ENCODE measurements at places on chromosomes 13 and 19.
A peak's percentile ranks its signal among the peaks of the same experiment; 100 is the strongest.

DNA sequence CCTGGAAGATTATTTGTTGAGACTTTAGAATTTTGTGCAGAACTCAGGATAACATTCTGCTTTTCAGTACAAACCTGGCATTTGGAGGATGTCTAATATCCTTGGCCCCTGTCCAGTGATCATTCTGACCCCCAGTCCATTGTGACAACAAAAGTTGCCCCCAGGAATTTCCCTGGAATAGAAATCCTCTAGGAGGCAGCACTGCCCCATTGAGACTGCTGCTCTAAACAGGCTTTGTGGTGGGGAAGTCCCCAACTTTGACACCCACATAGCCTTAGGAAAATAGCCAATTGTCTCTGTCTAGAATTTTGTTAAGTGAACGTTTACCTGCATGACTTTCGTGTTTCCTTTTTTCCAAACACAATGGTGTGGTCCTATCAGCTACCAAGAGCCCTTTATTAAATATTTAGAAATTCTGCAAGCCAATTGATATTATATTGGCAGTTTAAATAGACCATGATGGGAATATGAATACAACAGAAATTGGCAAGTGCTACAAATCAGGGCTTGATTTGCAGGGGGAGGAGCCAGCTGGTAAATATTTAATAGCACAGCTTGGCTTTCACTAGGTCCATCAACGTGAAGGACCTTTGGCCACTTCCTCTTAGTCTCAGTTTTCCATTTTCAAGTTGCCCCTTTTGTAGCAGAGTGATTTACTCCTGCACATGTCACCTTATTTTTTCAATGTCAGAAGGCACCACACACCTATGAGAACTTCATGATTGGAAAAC is 451.7 kb downstream of the EFNB2 start:
- peak; percentile 74 for DNase-seq

DNA sequence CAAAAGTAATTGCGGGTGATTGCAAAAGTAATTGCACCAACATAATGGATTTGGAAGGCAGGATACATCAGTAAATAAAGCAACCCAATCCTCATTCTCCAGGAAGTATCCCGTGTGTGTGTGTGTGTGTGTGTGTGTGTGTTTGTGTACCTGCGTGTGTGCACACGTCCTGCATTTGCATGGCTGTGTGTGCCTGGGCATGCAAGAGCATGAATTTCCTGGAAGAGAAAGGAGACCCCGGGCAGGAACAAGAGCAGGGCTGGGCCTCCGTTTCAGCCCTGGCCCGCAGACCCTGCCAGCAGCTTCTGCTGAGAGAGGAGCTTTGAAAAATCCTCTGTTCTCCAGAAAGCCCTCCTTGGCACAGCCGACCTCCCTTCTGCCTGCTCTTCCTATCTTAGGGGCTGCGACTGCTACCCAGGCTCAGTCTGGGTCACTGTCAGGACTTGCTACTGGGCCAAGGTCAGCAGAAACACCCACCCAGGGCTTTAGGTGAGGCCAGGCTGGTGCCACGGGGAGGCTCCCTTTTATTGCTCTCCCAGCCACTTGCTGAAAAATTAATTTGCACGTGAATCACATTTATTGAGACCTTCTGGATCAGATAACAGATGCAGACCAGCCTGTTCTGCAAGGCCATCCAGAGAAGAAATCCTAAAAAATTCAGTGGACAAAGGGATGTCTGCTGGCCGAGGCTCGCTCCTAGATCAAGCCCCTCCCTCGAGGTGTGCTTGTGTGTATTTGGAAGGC is 258.3 kb downstream of the ZNF536 start:
- no peak for DNase-seq

- no peak for DNase-seq
These were observed 673 bp downstream of the TEAD2 start for GRCh38 chr19:49361438-49362047.

GRCh38 chr13:45695198-45695730 is 6.9 kb upstream of the CBY2 start:
- no peak for DNase-seq

GRCh38 chr13:20891034-20891433 is 11.5 kb downstream of the XPO4 start:
- no peak for DNase-seq

- DNase-seq: no peak
These were observed 15.1 kb downstream of the GARRE1 start for GRCh38 chr19:34269489-34269888.

DNA sequence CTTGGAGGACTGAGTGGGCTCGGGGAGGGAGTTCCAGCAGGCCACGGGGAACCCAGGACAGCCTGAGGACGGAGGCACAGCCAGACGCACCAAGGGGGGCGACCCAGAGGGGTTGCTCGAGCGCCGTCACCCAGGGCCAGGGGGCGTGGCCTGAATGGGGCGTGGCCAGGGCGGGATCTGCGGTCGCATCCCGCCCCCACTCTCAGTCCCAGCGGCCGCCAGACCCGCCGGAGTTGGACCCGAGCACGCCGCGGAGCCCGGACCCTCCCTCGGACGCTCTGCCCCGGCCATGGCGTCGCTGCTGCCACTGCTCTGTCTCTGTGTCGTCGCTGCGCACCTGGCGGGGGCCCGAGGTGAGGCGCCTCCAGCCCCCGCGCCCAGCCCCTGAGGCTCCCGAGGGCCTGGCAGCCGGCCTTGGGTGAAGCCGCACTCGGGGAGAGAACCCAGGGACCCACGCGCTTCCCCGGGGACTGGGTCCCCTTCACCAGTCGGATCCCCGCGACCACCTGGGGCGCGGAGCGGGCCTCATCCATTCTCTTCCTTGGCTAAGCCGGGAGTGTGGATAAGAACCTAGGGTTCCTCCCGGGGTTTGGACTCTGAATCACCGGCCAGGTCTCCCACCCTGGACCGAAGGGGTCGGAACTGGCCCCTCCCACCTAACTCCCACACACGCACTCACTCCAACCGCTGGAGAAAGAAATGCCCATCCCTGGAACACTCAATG is at the start of gene CILP2:
Gene CILP2, plus strand, starts transcription at position 205 of the 724 bp plus-strand sequence. Its CDS starts 85 bp downstream, at position 290.
- no peak for DNase-seq

GRCh38 chr19:1136201-1136600 is 32.4 kb downstream of the GPX4 start:
- DNase-seq: no peak

GRCh38 chr13:36105726-36106125 is 25.5 kb downstream of the DCLK1 start:
- DNase-seq: no peak

DNA sequence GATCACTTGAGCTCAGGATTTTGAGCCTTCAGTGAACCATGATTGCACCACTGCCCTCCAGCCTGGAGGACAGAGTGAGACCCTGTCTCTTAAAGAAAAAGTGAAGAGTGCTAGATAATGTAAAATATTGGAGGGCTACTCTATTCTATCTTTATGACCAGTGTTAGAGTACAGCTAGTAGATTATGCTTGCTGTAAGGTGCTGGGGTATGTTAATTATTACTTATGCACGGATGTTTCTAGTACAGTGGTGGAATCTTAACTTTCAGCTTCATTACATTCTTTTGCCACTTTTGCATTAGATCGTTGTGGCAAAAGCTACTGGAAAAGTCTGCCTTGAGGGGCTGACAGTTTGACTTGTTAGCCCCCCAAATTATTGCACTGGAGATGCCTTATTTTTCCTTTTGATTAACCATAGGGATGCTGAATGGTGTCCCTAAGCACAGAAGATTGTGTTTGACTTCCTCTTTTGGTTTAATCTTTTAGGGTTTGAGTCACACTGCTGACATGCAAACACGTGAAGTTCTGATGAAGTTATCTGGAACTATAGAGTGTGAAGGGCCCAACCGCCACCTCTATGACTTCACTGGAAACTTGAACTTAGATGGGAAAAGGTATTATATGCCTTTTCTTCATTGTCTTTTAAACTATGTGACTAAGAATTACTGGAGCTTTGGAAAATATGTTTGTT is 169.8 kb downstream of the ATP8A2 start:
- DNase-seq: no peak

- DNase-seq: no peak
These were observed 7.8 kb downstream of the ZSCAN5B start for GRCh38 chr19:56189785-56190184.

GRCh38 chr19:3035542-3036118 is 6.5 kb upstream of the TLE2 start:
- DNase-seq: peak; percentile 97

- DNase-seq: no peak
These were observed 138.2 kb downstream of the DCLK1 start for GRCh38 chr13:35992964-35993363.

DNA sequence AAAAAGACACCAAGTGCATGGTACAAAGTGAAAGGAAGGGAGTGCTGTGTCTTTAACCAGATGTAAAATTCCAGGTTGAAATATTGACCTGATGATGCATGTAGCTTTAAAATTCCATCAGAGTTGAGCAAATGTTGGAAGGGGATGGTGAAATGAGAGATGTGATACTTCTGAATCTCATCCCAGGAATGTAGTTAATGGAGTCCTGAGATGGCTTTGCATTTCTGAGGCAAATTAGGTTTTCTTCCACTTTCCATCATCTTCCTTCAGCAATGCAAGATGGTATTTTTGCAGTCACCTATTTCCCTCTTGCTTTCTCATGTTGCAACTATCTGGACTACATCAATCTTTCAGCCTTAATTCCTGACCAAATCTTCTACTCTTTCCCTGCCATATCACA is 194.1 kb upstream of the MIR17HG start:
- no peak for DNase-seq

DNA sequence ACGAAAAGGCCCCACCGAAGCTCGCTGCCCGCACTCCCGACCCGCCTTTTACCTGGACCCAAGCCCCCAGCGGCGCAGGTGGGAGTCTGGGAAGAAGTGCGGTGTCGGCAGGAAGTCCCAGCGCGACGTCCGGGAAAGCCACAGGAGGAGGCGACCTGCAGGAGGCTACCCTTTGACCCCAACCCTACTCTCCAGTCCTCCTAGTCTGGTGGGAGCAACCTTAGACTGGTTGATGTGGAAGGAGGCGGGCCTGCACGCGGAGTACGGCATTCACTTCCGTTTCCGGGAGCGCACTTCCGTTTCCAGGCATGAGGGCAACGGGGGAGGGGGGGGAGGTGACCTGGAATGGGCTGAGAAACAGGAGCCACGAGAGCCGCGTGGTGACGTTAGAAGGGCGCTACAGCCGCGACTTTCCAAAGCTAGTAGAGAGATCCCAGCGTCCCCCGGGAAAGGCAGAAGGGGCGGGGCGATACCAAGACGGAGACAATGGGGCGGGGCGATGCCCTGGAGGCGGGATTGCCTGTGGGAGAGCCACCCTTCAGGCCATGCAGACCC is 28.5 kb downstream of the ZNF266 start:
- DNase-seq: no peak

DNA sequence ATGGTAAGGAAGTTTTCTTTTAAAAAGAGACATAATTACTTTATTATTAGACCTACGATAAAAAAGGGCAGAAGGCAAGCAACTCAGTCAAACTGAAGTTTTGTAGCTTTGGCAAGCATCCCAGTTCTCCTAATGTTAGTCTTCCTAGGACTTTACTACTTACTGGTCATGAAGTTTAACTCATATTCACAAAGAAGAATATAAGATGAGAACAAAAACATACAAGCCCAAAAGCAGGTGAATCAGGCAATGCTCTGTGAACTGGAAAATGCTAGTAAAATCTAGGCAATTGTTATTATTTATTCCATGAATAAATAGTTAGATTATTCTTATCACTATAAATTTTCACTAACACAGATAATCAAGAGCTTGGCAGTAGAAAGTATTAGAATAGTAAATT is 85.0 kb downstream of the MIPEP start:
- DNase-seq: no peak

DNA sequence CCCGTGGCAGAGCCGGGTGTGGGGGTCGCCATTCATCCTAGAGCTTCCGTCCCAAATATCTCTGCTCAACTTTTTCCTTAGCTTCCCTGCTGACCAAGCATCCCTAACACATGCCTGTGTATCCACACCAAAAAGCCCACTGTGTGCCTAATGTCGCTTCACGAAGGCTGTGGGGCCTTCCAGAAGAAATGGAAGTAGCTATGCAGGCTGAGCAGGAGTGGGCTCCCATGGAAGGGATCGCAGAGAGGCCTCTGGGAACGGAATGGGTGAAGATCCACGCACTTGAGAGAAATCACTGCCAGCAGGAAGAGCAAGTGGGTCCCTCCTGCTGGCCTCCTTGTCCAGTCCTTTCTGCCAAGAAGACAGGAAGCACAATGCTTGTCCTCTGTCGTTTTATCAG is 136.0 kb downstream of the SOX1 start:
- no peak for DNase-seq

GRCh38 chr13:78589206-78589605 is 14.1 kb downstream of the POU4F1 start:
- no peak for DNase-seq

DNA sequence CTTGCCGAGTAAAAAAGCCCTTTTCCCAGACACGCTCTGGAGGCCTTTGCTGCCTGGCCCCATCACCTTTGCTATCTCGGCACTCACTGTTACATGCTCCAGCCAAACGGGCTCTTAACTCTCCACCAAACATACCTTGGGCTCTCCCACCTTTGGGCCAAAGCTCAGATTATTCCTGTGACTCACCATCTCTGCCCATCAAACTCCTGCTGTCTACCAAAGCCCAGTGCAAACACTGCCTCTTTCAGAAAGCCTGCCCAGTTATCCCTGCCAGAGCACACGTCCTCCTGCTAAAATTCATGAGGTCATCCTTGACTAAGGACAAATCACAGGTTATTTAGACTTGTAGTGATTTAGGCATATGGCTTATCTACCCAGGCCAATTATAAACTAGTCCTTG is 48.1 kb upstream of the SERPINE3 start:
- no peak for DNase-seq

GRCh38 chr19:1523412-1524286 is at the start of gene PLK5:
Gene PLK5, plus strand, starts transcription at chr19:1524077. Its CDS starts 2,920 bp downstream, at chr19:1526997.
- DNase-seq: peak; percentile 27

GRCh38 chr19:48568345-48568886 is 16.4 kb downstream of the SULT2B1 start:
- peak; percentile 26 for DNase-seq

GRCh38 chr19:38095411-38096308 is 128.4 kb downstream of the DPF1 start:
- DNase-seq: peak; percentile 65

DNA sequence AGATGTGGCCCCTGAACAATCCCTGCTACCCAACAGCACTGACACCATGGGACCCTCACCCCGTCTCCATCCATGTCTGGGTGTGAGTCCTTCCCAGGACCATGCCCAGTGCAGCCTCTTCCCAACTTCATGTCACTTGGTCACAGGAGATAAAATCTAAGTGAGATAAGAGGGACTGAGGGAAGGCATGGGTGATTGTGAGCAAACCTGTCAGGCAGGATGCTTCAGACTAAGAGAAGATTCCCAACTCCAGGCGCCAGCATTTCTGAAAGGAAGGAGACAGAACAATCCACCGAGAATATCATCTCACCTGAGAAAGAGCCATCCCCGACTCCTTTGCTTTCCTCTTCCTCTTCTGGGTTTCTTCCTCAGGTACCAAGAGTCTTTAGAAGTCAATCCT is 7.5 kb downstream of the ZNF320 start:
- no peak for DNase-seq

DNA sequence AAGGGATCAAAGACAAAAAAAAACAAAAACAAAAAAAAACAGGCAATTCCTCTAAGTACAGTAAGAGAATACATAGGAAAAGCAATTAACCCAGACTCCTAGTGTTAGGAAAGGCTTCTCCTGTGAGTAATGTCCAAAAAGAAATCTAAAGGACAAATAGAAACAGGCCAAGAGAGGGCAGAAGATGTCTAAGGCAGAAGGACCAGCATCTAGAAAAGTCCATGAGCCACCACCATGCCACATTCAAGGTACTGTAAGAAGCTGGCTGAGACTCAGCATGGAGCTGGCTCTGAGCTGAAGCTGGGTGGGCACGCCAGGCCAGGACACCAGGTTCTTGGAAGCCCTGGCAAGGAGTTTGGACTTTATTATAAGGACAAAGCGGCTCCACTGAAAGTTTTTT is 118.1 kb upstream of the FRY start:
- no peak for DNase-seq

Measured in midbrain (tissue), 1 donor.